ENCODE measurements at places on chromosomes 5 and 9.

DNA sequence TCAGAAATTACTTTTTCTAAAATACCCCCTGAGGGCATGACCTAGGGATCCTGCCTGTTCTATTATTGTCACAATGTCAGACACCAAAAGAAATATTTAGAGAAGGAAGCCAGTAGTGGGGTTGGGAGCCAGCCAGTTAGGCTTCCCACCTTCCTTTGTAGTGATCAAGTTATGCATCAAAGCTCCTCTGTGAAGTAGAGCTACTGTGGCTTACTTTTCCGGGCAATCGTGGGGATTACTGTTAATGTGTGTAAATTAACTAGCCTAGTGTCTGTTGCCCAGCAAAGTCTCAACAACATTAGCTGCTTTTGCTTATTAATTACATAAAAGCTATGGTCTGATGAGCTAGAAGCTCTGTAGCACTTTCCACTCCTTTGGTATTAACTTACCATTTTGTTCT, 109.0 kb upstream of the PCAT7 start:
- DNase-seq = no peak

DNA sequence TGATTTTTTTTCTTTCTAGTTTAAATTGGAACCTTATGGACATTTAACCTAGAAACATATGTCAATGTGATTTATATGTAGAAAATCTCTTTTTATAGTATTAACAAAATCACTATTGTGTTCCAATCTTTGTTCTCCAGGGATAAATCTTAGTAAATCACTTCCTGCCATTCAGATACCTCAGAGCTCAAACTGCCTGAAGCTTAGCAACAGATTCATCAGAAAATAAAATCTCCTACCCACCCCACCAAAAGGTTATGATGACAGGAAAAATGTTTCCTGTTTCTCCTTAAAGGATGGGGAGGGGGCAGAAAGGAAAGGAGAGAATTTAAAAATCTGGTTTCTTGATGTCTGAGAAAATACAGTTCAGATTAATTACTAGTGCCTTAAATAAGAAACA, 105.0 kb upstream of the TUT7 start:
- DNase-seq = no peak

DNA sequence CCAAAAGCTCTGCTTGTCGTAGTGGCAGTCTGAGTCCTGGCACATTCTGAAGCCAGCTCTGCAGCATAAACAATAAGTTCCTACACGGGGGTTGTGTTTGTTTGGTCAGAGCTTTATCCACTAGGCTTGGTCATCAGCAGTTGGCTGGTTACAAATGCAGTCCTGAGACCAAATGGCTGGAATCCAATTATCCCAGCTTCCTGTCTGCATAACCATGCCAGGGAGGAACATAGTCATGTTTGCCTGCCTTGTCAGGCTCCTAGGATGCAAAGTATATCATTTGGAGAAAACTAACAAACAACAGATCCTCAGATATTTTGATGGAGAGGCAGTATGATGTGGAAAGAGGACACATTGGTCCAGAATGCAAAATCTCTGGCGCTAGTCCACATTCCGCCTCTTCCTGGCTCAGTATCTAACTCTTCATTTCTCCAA, 85.8 kb downstream of the FBXO38 start:
- DNase-seq = no peak

- no peak for DNase-seq
These were observed 911.9 kb downstream of the DTWD2 start for GRCh38 chr5:118076490-118076889.

- DNase-seq = no peak
These were observed 157.5 kb downstream of the TRIM32 start for GRCh38 chr9:116844621-116845020.

DNA sequence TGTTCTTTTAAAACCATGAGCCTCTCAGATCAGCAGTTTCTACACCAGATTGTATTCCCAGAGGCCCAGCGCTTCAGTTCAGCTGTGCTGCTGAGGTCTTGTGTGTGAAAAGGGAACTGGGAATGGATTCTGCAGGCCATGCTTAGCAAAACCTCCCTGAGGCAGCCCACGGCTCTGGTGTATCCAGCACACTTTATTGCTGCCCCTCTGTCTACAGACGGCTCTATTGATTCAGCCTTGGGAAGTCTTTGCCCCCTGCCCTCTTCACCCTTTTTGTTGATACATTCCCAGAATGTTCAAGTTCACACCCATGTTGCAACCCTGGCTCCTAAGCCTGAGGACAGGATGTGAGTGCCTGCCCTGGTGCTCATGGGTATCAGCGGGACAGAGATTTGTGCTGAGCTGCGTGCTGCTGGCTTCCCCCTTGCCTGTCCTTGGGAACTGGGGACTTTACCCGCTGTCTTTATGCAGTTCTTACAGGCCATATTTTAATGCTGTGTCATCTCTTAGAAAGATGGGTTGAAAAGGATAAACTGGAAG, 37.3 kb downstream of the ARHGAP26 start:
- DNase-seq = no peak

DNA sequence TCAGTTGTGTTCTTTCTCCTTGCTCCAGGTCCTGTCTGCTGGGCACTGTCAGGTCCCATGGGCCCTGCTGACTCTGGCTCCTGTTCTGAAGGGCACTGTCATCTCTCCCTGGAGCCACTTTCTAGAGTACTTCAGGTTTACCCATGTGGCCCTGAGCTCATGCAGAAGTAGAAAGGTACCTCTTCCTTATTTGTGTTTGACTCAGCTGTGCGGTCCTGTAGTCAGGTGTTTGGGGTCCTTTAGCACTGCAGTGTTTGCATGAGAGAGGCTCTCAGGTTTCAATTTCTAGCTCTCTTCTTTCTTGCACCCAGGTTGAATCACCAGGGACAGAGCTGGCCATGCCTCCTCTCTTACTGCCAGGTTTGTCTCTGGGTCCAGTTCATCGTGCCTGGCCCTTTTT, 71.5 kb downstream of the HSPA4 start:
- DNase-seq = no peak

GRCh38 chr5:149528281-149529060, 22.8 kb downstream of the CSNK1A1 start:
- DNase-seq = no peak

- no peak for DNase-seq
These were observed 137.8 kb downstream of the SPOCK1 start for GRCh38 chr5:137361280-137361679.

DNA sequence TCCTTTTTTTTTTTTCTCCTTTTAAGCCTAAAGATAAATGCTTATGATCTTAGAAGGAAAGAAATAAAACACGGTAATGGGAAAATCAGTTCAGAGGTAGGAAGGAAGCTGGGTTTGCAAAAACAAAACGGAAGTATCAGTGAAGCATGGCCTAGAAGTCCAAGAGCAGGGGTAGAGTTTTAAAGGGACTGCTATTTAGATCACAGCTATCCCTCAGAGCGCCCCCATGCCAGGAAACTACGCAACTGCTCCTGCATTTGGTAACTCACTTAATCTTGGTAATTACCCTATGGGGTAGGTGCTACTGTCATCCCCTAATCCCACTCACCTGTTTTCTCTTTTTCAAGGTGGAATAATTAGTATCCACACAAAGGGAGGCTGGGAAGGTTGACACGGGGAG, 16.0 kb downstream of the TLE1 start:
- no peak for DNase-seq

- no peak for DNase-seq
These were observed 55.4 kb downstream of the FOXI1 start for GRCh38 chr5:170161069-170161468.

DNA sequence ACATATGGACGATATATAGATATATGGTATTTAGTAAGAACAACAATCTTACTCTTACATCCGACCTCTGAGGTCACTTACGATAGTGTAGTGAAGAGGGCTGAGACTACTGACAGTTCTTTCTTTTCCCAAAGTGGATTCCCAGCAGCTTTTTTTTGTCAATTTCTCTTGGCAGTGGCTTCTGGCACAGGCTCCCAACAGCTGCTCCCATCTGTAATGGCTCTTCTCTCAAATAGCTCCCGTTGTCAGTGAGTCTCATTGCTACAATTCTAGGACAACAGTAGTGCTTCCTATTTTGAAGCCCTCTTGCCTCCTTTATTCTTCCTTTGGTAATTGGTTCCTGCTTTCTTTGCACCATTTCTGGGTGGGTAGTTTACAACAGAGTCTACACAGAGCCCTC, 68.4 kb downstream of the SLC25A46 start:
- no peak for DNase-seq

DNA sequence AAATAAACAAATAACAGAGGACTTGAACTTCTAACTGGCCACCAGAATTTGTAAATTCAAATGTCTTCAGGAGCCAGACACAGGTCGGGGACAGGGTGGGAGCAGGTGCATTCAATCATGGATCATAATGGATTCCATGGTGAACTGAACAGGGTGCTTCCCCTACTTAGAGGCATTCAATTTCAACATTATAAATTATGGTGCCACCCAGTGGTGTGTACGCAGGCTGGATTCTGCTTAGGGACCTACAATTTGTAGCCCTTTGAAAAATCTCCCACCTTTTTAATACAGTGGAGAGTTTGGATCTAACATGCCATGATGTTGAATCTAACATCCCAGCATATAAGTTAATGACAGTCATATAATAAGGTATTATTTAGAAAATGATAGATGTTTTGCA, 22.3 kb downstream of the KLF9 start:
- DNase-seq = no peak

DNA sequence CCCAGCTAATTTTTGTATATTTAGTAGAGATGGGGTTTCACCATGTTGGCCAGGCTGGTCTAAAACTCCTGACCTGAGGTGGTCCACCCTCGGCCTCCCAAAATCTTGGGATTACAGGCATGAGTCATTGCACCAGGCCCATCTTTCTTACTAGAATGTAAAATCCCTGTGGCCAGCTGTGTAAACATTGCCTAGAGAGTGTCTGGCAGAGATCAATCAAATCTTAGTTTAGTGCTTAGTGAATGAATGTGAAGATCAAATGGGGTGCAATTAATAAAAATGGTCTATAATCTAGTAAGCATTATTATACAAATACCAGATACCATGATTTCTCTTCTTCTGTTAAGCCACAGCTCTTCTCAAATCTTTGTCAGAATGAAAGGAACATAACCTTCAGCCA, 289.9 kb downstream of the KCTD16 start:
- DNase-seq = no peak

DNA sequence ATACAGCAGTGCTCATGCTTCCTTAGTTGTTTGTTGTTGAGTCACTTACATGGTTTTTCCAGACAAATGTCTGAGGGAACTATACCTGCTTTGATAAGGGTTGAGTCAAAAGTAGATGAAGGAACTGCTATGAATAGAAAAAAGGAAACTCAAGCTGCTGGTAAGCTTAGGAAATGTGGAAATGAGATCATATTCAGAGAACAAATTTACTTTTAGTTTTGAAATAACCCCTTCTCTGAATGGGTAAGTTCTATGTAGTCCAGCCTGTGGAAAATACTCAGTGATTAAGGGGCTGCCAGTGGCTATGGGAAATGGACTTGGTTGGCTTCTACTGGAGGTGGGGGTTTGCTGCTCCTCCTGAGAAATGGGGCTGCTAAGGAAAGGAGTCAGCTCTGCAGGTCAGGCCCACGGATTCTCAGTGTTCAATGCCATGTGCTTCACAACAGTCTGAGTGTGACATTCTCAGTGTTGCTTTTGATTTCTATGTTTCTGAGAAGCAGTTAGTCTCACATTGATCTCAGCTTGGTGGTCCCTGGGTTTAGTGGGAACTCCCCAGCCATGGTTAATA, 47.7 kb upstream of the GLRX start:
- DNase-seq = no peak
